ENCODE measurements at places on chromosomes 6 and 20.
A peak's percentile ranks its signal among the peaks of the same experiment; 100 is the strongest.

GRCh38 chr6:26155061-26155930 is 68.1 kb downstream of the HFE start:
- no peak for DNase-seq

DNA sequence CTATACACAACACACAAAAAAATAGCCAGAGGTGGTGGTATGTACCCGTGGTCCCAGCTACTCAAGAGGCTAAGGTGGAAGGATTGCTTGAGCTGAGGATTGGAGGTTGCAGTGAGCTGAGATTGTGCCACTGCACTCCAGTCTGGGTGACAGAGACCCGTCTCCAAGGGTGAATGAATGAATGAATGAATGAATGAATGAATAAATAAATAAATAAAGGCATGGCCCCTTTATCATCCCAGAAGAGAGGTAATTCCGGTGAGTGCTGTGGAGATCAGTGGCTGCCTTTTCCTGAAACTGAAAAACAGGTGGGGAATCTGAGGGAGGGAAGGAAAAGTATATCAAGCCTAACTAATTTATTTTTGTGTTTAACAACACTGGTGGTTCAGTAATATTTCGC is 90.0 kb downstream of the JARID2 start:
- no peak for DNase-seq

GRCh38 chr6:41345901-41346300 is 10.5 kb downstream of the NCR2 start:
- no peak for DNase-seq

- no peak for DNase-seq
These were observed 6.0 kb downstream of the SDC4 start for GRCh38 chr20:45341939-45342854.

DNA sequence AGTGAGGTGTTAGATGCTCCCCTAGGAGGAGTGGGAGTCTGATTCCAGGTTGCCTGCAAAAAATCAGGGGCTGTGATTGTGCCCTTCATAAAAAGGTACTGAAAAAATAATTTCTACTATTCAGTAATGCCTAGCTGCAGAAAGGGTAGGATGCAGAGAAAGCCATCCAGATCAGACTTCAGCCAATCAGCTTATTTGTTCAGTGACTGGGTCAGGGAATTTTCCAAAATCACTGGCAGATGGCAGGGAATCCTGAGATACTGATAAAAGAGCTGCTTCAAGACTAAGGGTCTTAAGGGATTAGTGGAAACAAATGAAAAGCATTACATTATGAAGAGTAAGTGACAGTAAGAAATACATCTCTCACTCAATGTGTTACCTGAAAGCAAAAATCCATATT is 42.8 kb upstream of the MTRF1L start:
- no peak for DNase-seq

- DNase-seq, result no peak
These were observed 20.4 kb downstream of the PTPRK start for GRCh38 chr6:128500014-128500413.

DNA sequence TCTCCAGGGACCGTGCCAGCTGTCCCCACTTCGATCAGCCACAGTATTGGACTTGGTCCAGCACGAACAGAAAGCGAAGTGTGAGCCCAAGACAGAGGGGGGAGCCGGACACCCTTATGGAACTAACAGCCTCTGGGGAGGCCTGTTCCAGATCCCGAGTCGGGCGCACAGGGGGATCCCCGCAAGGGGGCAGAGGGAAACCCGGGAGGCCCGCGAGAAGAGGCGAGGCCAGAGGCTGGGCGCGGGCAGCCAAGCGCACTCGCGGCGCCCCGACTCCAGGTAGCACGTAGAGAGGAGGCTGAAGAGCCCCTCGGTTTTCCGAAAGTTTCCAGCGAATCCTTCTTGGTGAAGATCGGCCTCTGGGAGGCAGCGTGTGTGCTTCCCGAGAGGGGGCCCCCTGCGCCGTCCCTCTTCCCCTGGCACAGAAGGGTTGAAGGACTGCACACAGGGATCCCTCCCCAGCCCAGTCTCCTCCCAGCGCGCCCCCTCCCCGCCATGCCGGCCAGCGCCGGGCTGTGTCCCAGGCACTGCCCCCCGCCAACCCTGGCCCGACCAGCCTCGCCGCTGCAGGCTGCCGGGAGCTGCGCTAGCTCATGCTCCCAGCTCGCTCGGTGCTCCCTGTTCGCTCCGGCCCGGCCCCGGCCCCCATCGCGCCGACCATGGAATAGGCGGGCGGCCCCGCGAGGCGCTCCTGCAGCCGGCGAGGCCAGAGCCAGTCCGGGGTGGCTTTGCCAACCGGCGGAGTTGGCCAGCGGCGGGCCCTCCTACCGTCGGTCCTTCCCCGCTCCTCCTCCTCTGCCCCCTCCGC is 577 bp upstream of the SLC24A3 start:
- DNase-seq, result no peak

DNA sequence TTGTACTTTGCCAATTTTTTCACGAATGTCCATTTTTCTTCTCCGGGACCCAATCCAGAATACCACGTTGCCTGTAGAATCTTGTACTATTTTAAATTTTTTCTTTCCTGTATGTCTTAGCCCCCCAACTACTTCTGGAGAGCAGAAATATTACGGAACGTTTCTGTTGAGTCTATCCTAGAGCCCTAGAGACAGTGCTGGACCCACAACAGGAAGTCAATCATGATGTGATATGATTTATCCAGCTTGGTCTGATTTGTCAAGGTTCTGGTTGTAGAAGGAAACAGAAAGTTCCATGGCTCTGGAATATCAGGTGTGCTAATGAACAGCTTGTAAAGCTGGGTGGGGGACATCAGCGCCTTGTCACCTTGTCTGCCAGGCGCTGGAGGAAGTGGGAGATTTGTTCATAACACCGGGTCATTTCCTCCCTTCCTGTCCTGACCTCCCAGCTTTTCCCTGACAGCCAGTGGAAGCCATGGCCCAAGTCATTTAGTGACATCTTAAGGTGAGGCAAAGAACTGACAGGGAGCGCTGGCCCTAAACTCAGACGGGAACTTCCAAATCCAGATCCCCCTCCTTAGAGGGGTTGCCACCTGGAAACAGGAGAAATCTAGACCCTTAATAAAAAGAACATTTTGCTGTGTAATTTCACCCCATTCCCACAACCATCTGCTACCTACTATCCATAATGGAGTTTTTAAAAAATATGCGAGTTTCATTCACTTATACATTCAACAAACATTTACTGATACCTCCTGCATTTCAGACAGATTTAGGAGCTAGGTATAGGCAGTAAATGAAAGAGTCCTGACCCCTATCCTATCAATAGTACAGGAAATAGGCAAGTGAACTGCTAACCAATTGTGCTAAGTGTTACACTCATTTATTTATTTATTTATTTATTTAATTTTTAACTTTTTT is 130.5 kb downstream of the ZFP64 start:
- DNase-seq, result no peak

GRCh38 chr20:44700306-44700705 is 14.9 kb upstream of the CCN5 start:
- DNase-seq, result no peak

DNA sequence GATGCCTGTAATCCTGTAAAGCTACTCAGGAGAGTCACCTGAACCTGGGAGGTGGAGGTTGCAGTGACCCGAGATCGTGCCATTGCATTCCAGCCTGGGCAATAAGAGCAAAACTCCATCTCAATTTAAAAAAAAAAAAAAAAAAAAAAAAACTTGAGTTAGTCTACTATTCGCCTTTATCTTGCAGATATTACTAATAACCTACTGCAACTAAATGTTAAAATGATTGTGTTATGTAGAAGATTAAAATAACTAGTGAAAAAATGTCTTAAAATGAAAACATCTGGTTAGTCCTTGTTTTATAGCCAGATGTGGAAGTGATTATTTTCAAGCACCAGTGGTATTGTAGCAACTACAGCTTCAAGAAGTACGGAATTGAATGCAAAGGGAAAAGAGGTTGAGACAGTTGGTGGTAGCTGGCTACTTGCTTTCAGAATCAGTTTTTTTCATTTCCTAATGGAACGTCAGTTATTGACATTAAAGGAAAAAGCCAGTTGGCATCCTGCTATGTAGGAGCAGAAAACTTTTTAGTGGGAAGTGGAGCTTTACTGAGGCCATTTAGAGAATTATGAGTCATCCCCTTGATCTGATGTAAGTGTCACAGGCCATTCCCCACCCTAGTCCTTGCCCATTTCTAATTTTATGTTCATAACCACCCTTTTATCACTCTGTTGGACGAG is 43.8 kb upstream of the DYNLRB1 start:
- peak; percentile 25 for DNase-seq

DNA sequence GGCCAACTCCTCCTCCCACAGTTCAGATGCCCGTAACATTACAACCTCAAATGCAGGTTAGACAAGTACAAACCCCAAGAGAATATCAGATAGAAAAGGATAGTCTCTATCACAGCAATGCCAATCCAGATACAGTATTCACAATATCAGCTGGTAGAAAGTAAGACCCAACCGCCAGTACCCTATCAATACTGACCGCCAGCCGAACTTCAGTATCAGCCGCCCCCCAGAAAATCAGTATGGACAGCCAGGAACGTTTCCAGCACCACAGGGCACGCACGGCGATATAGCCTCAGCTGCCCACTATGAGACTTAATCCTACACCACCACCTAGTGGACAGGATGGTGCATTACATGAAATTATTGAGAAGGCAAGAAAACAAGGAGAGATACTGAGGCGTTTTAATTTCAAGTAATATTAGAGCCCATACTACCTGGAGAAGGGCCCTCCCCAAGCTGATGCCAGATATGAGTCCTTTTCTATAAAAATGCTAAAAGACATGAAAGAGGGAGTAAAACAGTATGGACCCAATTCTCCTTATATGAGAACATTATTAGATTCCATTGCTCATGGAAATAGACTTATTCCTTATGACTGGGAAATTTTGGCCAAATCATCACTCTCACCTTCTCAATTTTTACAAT is 17.6 kb upstream of the EIF2S2 start:
- DNase-seq, result peak; percentile 47

DNA sequence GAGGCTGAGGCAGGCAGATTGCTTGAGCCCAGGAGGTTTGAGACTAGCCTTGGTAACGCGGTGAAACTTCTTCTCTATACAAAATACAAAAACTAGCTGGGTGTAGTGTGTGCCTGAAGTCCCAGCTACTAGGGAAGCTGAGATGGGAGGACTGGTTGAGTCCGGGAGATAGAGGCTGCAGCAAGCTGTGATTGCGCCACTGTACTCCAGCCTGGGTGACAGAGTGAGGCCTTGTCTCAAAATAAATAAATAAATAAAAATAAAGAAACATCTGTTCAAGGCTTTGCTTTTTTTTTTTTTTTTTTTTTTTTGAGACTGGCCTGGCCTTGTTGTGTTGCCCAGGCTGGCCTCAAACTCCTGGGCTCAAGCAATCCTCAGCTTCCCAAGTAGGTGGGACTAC is 23.7 kb upstream of the SLC23A2 start:
- DNase-seq, result no peak

DNA sequence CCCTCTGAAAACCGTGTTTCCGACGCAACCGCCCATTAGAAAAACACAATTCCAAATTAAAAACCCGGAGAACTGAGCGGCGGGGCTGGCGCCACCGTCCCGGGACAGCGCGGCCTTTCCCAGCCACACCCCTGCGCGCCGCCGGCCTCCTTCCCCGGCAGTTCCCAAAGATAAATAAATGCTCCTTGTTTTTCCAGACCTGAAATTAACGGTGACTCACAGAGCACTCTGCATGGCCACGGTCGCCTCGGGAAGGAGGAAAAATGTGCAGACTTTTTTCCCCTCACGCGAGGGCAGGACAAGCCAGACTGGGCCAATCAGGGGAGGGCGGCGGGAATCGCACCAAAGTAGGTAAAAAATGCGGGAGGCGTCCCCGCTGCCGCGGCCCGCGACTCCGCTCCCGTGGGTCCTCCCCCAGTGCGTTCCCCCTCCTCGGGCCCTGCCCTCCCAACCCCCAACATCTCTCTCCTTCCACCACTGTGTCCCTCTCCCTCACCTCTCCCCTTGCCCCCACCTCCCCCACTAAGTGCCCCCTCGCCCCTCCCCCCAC is 828 bp upstream of the DSTN start:
- DNase-seq, result peak; percentile 71

GRCh38 chr6:40299681-40300080 is 287.5 kb downstream of the LRFN2 start:
- DNase-seq, result no peak

GRCh38 chr6:125220712-125221111 is 67.1 kb downstream of the TPD52L1 start:
- DNase-seq, result no peak

- DNase-seq, result no peak
These were observed 44.8 kb downstream of the RIPOR3 start for GRCh38 chr20:50646483-50646996.

- no peak for DNase-seq
These were observed 123.1 kb upstream of the CARMIL1 start for GRCh38 chr6:25156123-25156522.

DNA sequence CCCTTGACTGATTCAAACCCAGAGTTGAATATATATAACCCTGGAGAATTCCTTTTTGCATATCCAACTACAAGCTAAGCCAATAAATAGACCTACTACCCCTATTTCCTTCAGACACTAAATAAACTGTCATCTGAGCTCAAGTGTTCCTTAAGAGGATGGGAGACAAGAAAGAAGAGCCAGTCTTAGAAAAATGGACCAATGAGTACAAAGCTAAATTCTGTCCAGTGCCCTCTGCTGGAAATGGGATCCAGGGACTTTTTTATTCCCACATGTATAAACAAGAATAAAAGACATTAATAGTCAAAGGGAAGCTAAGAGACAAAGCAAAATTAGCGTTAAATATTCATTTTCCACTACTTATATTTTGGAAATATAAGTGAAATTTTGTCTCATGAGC is 4.8 kb downstream of the PPP1R10 start:
- DNase-seq, result no peak

DNA sequence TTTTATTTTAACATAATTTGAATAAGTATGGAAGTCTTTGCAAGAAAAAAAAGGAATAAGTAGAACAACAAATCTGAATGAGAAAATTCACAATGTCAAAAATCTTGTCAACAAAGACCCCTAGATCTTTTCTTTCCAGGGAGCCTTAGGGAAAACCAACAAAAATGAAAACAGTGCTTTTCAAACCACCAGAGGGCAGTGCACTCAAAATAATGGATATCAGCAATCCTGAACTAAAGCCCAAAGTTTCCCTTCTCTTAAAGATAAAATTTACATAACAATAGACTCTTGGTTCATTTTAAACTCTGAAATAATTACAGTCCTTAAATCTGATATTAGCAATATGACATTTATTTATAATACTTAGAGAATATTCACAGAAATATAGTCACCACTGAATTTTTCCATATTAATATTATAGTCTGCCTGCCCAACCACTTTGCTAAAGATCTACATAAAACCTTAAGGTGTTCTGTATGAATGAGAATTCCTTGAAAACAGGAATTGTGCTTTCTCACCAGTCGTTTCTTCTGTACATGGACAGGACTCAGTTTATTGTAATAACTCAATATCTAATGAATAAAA is 105.3 kb upstream of the BMP5 start:
- peak; percentile 12 for DNase-seq

DNA sequence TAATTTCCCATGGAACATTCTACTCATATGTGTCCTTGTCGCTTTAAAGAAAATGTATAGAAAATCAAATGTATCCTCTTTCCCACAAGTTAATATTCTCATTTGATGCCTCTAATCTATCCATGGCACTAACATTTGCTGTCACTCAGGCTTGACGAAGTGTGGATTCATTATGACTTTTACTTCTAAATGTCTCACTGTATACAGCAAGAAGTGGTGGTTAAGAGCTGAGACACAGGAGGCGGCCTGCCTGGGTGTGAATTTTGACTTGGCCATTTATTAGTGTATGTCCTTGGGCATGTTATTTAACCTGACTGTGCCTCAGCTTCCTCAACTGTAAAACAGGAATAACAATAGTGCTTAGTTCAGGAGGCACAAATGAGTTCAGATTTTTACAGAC is 70.0 kb downstream of the TRMT6 start:
- no peak for DNase-seq

GRCh38 chr20:3000852-3001523 is 42.4 kb upstream of the GNRH2 start:
- DNase-seq, result no peak

- DNase-seq, result no peak
These were observed 22.2 kb downstream of the OLIG3 start for GRCh38 chr6:137471986-137472385.

Data from H54 (cell line).